Fibroblast of skin of abdomen (primary cell): ENCODE measurements at places on chromosomes 5 and 9.
A peak's percentile ranks its signal among the peaks of the same experiment; 100 is the strongest.

- DNase-seq: no peak
Observed at GRCh38 chr9:105114318-105114717, 130.1 kb upstream of the SLC44A1 start.

DNA sequence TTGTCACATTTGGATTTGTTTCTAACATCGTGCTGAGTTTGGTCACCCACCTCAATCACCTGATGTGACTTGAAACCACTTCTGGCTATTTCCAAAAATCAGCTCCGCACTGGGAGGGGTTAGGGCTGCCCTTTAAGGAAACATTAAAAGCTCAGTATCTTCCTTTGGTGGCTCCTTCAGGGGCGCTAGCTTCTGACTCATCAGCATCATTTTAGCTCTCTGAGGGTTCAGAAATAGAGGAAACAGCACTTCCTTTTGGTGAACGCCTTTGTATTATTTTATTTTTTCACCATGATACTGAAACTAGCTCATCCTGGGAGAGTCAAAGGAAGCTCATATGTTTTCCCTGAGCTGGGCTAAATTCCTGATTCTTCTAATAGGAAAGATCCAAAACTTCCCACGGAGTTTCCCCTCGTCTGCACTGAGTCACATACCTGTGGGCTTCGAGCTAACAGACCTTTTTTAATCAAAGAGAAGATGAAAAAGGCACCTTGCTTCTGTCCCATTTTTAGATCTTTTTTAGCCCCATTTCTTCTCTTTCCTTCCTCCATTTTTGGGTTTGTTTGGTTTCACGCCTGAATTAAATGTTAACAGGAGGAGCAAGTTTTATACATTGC is 48.2 kb downstream of the ROPN1L start:
- no peak for DNase-seq

GRCh38 chr5:79201206-79201605 is 34.7 kb upstream of the JMY start:
- DNase-seq: no peak

DNA sequence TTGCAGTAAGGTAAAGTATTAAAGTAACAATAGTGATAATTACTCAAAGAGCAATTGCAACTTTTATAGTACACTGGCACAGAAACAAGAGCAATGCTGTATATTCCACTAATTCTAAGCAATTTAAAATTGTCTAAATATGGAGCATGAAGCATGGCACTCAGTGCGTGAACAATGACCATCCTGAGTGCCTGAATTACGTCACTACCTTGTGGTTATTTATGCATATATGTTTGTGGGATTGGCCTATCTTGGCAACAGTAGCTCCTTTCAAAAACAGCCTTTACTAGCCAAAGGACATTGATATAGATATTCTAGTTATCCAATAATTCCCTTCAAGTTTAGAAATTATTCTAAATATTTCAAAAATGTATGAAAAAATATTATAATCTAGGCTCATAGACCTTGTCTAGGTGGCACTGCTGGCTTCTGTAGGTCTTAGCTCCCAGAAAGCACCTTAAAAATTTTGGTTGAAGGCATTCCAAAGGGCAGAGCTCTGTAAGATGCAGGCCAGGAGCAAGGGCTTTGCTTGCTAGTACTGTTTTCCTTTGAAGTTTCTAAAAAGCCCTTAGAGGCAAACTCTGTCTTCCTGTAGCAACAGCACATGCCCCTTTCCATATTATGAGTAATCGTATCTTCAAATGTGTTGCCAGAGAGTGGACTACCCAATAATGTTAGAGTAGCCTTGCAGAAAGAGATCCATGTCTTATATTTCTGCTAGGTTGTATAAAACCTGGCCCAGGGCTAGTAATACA is 719.3 kb downstream of the NR2F1-AS1 start:
- no peak for DNase-seq

DNA sequence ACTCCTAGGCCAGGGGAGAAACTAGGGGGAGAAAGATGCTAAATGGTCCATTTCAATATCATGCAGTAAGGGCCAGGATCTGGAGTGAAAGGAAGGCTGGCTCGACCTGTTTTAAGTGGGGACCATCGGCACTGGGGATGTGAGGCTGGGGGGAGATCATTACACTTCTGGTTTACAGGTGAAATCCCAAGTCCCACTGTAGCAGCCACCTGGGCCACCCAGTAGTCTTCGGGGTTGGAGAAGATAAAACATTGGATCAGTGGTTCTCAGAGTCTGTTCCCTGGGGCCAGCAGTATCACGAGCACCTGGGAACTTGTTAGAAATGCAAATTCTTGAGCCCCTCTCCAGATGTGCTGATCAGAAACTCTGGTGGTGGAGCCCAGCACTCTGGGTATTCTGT is 111.3 kb upstream of the ALDH1B1 start:
- no peak for DNase-seq

GRCh38 chr5:111699976-111700375 is 57.0 kb downstream of the NREP start:
- DNase-seq: no peak

DNA sequence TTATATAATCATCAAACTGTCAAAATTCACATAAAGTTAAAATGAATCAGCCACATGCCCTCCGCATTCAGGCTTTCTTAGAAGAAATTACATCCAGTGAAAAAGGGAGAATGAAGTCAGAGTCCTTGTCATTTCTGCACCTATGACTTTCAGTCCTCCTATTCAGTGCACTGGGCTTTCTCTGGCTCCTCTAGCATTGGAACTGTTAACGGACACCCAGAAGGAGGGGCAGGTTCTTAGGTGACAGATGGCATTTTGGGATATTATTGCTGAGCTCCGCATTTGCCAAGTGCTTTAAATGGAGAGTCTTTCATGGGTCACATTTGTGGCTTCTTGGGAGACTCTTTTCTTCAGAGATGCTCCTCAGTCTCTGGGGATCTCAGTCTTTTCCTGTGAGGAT is 40.0 kb downstream of the ADAMTS19 start:
- no peak for DNase-seq

GRCh38 chr5:72070529-72070928 is 36.7 kb upstream of the MAP1B start:
- no peak for DNase-seq

DNA sequence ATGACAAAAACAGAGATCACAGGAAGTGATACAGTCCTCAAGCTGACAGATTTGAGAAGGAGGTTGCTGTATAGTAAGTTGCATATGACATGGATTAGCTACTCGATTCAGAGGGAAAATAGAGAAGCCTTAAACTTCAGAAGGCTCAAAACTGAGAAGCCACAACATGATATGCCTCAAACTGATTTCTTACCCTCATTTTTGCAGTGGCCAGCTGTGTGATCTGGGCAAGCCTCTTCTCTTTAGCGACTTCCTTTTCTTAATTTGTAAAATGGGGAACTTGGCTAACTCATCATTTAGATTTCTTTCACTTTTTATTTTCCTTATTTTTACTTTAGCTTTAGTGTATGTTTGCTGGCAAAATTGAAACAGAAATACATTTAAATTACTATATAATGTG is 421.1 kb downstream of the KIF4B start:
- DNase-seq: no peak

GRCh38 chr9:121786998-121787422 is 135.6 kb downstream of the DAB2IP start:
- no peak for DNase-seq

GRCh38 chr9:96219026-96219899 is 82.7 kb downstream of the HSD17B3 start:
- DNase-seq: peak; percentile 32

- no peak for DNase-seq
Observed at GRCh38 chr9:108345826-108346225, 510.0 kb downstream of the ACTL7B start.

DNA sequence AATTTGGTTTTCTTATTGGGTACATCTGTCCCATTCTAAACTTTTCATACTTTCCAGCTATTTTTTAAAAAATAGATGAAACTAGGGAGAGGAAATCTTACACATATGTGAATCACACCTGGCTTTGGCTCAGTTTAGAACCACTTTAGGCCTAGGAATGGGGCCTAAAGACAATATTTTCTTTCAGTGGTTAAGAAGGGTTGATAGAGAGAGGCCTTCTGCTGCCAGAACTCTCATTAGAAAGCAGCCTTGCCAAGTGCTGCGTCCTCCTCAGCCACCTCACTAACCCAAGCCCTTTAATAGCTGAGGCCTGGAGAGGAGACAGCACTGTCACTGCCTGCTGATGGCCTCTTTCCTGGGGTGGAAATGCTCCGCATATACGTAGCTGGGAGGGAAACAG is 167.5 kb downstream of the SAXO1 start:
- no peak for DNase-seq

GRCh38 chr5:173016598-173017046 is 33.1 kb downstream of the ATP6V0E1 start:
- DNase-seq: peak; percentile 35

- no peak for DNase-seq
Observed at GRCh38 chr9:96067600-96067999, 192.1 kb downstream of the ERCC6L2 start.

DNA sequence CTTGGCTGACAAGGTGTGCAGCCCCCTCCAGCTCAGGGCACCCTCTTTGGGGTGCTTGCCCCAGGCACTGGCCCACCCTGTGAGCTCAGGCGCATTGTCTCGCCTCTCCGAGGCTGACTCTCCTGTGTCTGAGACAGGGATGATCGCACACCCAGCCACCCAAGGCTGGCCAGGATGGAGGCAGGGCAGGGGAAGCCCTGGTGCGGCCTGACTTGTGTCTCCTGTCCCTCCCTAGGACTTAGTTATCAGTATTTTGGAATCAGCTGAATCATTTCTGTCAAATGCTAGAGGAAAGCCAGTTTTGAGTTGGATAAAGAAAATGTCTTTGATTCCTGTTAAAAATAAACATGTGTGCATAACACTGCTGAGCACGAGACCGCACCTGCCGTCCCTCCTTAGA is 2.5 kb upstream of the DBH start:
- DNase-seq: no peak

GRCh38 chr5:139611703-139612584 is 36.2 kb upstream of the CXXC5 start:
- DNase-seq: peak; percentile 19

- no peak for DNase-seq
Observed at GRCh38 chr5:39187831-39188731, 31.3 kb downstream of the FYB1 start.

DNA sequence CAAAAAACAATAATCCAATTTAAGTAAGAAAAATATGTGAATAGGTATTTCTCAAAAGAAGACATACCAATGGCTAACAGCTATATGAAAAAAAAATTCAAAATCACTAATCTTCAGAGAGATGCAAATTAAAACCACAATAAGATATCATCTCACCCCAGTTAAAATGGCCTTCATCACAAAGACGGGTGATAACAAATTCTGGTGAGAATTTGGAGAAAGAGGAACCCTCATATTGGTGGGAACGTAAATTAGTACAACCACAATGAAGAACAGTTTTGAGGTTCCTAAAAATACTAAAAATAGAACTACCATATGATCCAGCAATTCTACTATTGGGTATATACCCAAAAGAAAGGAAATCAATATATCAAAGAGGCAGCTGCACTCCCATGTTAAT is 94.3 kb downstream of the TMEM167A start:
- no peak for DNase-seq

- no peak for DNase-seq
Observed at GRCh38 chr9:84940294-84940693, 270.8 kb downstream of the NTRK2 start.

DNA sequence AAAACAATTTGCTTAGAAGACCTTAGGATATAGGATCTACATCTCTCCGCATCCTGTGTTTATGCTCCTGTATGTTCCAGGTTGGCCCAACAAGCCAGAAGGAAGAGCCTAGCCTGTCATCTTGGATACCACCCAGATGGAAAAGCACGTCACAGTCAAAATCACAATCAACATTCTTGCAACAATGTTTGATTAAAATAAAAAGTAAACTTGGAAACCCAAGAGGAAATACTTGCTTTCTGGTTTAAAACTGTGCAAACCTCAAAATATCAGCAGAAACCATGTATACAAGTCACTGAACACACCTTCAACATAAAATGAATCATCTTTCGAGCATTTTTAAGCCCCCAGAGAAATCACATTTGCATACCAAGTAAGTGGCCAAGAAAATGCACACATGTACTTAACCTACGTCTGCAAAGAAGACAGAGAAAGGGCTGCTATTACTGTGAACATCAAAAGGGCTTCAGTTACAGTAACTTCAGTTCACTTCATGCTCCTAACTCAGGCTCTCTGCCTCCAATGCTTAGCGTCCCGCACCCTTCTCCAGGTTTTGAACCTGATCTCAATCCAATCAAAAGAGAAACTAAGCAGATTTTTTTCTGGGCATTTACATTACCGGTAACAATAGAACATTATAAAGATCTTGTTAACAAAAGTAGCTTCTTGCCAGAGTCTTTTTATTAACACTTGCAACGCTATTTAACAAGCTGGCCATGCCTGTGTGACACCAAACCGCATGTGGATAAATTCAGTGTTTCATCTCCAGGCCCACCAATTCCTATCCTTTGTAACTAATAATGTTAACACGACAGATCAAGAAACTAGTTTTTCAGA is 1.3 kb downstream of the ENC1 start:
- DNase-seq: peak; percentile 60

- DNase-seq: no peak
Observed at GRCh38 chr5:141517312-141517711, 28.4 kb downstream of the PCDHGC5 start.

GRCh38 chr5:163005949-163006348 is 431.4 kb upstream of the CCNG1 start:
- peak; percentile 1 for DNase-seq

- no peak for DNase-seq
Observed at GRCh38 chr5:42905827-42906226, 94.1 kb upstream of the SELENOP start.

GRCh38 chr5:157415838-157416237 is 44.2 kb upstream of the NIPAL4 start:
- no peak for DNase-seq

GRCh38 chr9:33473643-33474352 is at the start of gene NOL6:
Gene NOL6 (minus strand): TSS chr9:33473924. CDS start chr9:33473842, 82 bp downstream.
- DNase-seq: peak; percentile 99

DNA sequence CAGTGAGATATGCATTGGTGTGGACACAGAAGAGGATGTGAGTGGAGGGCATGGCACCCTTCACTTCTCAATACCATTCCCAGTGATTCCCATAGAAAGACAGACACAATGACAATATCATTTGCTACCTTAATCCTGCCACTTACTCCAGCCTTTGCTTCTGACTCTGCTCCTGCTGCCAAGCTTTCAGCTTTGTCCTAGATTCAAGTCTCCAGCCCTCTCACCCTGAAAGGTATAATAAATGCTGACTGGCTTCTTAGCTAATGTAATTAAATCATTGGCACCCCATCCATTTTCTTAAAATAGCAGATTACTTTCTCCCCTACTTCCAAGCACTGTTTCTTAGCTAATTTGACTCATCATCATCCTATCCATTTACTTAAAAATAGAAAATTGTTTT is 41.1 kb upstream of the CDC42SE2 start:
- DNase-seq: no peak

GRCh38 chr5:94916619-94917018 is 298.1 kb downstream of the SLF1 start:
- no peak for DNase-seq
